ENCODE measurements at places on chromosomes 7 and 10.

DNA sequence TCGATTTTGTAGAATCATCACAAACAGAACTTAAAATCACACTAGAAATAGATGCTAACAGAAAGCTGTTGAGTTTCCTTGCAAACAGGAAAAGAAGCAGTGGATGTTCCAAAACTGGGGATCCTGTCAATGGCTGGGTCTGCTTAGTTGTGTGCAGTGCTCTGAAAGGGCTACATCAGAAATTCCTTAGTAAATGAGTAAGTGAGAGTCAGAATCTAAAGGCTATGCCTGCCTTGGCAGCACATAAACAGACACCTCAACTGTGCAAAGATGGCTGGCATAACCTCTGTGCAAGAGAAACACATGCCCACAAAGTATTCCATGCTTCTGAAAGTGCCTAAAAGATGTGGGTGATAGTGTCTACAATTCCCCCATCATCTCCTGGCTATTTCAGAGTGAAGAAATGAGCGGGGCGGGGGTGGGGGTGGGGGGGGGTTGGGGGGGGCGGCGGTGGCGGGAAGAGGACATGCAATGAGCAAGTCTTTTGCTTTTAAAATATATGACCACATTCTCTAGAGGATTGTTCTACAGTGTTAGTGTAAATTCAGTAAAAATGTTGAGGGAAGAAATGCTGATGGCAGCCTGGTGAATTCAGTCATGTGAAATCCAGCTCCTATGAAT is 138.1 kb upstream of the LAMB4 start:
- no peak for DNase-seq

- DNase-seq = no peak
Measured at GRCh38 chr7:136677471-136678365, 190.7 kb upstream of the CHRM2 start.

GRCh38 chr10:70412356-70412755 is 8.4 kb downstream of the EIF4EBP2 start:
- DNase-seq = no peak

DNA sequence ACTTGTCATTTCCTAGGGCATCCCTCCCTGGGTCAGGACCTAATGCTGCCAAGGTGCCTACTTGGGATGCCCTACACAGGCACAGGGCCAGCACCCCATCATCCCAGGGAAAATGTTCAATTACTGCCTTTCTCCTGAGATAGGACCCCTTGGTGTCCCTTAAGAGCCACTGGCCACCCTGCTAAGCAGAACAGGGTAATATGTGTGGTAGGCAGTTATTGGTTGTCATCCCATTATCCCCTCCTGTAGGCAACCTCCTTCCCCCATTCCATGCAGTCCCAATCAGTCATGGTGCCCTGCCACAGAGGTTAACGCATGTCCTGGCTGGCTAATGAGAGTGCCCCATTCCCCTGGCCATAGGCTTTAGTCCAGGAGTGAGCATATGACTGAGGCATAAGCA is 53.2 kb downstream of the PRLHR start:
- DNase-seq = no peak

- no peak for DNase-seq
Measured at GRCh38 chr10:31701546-31701945, 227.1 kb downstream of the ARHGAP12 start.

DNA sequence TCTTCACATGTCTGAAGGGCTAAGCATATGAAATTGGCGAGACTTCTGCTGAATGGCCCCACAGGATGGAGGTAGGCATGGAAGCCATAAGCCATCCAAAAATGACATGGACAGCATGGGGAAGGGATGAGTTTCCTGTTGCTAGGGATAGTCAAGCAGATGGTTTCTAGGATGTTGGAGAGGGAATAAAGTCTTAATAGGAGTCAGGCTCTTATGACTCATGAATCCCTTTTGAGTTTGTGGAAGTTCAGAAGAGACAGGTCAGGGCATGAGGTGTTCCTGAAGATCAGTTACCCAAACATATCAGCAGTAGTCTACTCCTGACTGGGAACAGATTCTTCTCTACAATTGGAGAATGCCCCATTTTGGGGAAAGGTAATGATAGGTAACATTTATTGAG is 243.9 kb downstream of the REEP3 start:
- no peak for DNase-seq

GRCh38 chr10:34102237-34102673 is 712.8 kb downstream of the PARD3 start:
- DNase-seq = no peak

DNA sequence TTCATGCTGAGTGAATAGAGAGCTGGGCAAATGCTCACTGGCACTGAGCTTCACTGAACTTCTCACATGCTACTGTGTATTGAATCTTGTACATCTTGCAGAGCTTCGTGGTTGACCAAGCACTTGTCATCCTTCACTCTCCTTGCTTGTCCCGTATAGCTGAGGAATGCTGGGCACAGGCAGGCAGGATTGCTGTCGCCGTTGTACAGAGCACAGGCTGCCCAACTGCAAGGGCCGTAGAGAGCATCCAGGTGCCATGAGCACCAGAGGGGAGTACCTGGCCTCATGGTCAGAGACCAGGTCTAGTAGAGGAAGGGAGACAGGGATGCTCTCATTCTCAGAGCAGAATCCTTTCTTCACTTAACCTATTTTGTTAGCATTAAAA is 99.8 kb upstream of the RET start:
- DNase-seq = no peak

GRCh38 chr10:43884501-43885105 is 235.9 kb upstream of the ZNF32 start:
- no peak for DNase-seq

DNA sequence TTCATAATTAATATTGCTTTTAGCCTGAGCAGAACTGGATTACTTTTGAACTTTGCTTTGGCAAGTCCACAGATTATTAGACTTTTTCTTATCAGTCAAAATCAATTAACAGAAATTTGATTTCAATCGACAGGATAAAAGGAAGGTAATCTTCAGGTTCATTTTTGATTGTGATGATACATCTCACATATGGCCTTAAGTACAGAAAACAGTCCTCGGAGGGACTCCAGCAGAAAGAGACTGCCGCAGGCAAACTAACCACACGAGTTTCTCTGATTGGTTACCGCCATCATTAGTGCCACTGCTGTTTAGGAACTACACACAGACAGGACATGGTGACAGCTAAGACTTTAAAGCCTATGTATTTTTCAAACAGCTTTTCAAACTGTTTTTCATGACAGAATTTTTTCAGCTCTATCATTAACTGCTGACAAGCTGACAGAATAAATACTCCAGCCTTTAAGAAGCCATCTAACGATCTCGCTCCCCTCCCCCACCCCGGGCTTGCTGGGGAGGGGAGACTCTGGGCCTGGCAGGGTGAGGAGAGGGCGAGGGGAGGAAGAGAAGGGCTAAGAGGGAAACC is 668.2 kb downstream of the KCNMA1 start:
- DNase-seq = no peak

DNA sequence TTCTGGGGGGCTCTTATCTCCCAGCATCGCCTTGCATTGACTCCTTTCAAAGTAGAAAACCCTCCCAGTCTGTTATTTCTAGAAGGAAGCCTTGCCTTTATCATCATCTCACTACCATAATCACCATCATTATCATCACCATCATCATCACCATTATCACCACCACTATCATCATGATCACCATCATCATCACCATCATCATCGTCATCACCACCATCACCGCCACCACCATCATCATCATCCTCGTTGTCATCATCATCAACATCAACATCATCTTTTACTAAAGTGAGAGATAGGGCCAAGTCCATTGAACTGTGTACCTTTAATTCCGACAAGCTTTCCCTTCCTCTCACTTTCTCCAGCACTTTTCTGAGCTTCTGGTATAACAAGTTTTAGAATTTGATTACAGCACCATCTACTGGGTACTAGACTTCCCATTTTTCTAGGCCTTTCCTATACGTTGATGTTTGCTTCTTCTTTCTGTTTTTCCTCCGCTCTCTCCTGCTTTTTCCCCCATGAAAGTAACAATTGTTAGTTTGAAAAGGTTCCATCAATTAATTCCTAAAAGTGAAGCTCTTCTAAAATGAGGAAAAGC is 226.4 kb downstream of the BUB3 start:
- DNase-seq = no peak

Data from smooth muscle cell of the brain vasculature (primary cell).